NCI-H1436 treated with DMSO at 0.1 percent for 48 hours (cell line): ENCODE measurements at places on chromosomes 4 and X.

DNA sequence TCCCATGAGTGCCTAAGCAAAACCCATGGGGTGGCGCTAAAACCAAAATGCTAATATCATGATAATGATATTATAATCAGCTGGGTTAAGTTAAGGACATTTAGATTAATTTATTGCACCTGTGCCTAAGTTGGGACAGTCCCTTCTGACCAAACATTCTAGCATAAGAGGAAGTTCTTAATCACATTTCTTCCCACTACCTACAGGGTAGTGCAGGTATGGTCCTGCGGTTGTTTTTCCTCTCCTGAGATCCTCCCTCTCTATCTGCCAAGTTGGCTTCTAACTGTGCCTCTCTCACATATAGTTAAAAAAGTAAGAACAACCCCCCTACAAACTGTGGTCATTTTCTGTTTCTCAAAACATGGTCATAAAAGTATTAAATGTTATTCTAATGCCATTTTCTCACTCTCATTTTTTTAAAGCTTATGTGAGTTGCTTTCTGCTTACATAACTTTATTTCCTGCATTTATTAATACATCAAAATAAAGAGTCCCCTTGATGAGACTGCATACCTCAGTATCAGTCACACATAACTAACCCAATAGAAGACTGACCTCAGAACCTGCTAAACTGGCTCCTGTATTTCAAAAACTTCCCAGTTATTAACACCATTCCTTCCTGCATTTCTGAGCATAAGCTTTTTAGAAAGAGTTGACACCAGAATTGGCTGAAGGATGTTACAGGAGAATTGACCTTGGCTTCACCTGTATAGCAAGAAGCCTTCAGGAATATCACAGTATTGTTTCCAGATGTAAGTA is 1332.5 kb downstream of the FSTL5 start:
- no peak for DNase-seq

DNA sequence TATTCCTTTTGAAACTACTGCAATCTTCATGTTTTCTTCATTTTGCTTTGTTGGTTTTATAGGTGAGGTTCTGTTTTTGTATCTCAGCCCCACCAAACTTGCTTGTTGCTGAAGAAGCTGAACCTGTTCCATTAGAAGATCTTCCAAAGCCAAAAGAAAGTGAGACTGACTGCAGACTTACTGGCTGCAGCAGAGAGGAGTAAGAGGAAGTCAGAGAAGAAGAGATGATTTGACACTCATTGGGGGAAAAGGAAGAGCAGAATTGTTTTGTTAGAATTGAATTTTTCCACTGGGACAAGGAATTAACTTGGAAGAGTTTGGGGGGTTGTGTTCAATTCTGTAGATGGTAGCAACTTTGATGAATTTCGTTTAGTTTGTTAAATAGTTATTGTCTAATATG is 3.1 kb downstream of the TEX13D start:
- no peak for DNase-seq

DNA sequence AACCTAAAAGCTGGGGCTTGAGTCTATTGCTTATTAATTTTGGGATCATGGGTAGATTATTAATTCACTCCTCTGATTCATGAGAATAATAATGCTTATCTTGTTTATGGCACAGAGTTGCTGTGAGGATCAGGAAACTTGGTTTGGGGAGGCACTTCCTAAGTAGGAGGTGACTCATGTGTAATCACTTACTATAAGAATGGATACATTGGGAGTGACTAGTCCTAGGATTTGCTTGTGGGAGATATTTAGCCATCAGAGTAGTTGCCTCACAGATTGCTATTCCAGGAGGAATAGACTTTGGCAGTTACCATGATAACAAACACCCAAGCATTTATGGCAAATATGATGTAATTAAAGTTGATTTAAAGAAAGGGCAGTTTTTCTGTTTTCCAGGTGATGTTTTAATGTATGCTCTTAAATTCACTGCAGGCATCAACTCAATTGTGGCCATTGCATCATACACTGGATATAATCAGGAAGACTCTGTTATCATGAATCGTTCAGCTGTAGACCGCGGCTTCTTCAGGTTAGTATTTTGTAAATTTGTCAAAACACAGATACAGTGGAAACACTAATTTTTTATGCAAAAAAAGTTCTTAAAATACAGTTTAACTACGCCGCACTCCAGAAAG is 41.9 kb downstream of the POLR2B start:
- no peak for DNase-seq

DNA sequence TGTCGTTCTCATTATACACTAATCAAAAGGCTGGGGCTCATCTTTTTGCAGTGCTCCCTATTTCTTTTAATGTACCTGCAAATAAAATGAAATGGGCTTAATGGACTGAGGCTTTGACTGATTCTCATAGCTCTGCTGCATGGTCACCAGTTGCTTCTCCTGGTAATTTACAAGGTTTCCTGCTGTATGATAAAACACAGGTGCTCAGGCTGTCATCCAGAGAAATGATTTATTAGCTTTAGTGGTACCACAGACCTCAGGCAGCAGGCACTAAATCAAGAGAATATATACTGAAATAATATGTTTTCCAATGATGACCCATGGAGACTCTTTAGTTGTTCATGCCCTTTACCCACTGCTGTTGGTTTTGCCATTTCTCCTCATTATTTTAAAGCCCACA is 137.7 kb downstream of the C4orf33 start:
- DNase-seq: no peak

DNA sequence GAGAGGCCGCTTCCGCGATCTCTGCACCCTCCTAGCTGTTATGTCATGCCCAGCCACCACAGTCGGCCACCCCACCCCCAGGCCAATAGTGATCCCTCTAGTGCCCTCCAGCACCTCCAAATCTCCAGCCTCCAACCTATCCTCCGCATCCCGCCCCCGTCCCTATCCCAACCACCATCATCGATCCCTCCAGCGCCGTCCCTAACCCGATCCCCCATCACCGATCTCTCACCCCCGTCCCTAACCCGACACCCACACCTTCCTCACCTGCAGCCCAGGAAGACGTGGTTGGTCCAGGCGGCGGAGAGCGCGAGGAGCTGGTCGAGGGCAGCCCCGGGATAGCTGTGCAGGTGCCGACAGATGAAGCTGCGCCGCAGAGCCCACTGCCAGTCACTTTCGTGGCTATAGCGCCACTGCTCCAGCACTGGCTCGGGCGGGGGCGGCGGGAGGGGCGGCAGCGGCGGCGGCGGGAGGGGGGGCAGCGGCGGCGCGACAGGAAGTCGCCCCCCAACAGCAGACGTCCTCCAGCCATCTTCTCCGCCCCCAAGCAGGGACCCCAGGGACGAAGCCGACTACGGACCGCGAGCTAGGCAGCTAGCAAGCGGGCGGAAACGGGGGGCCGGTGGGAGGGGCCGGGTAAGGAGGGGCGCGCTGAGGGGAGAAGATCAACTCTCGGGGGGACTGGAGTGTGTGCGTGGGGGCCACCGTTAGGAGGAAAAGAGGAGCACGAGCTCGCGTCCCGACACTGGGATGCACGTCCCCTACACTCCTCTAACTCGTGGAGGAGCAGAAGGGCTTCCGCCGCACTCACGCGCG is 552 bp downstream of the NKRF start:
- no peak for DNase-seq

DNA sequence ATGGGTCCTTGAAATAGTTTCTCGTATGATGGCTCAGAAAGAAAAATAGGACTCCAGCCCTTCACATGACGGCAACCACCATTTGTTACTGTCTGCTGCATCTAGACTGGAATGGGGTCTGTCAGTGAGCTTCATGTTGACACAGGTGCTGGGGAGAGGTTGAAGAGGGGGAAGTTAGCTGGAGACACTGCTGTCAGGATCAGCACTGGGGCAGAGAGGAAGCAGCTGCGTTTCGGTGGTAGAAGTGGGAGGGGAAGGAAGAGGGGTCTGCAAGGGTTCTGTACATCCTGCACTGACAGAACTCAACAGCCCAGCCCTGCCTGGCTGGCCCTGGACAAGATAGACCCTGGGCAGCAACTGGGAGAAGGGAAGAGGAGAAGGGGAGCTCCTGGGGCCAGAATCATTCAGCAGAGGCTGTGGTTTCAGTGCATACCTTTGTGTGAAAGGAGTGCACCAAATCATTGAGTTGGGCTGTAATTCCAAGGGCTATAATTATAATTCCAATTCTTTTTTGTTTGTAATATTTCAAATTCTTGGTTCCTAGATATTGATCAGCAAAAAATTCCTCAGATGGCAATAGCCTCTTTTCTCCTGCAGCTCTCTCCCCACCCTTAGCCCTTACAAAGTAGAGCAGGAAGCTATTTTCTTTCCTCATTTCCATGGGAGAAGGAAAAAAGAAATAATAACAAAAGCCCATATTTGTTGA is 119.4 kb upstream of the C1GALT1C1 start:
- peak; percentile 43 for DNase-seq

GRCh38 chrX:148380650-148381561 is 119.5 kb upstream of the AFF2 start:
- no peak for DNase-seq

DNA sequence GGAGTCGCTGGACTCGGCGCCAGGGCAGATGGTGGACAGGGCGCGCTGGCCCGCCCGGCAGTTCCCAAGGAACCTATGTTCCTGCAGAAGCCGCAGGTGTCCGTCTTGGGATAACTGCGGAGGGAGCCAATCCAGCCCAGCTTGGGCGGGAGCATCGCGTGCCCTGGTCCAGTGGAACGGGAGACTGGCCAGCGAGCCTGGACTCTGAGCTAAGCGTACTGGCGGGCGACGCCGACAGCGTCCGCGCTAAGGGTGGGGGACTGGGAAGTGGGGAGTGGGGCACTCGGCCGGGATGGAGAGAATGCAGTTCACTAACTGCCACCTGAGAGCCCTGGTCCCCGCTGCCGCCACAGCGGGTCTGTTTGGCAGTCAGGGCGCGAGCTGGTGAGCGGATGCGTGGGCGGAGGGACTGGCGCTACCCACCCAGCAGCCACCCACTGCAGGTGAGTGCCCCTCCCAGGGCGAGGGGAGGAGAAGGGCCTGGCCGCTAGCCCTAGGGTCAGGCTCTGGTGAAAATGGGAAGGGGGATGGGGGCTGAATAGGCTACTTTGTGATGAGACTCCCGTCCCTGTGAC is 1.3 kb upstream of the MAMLD1 start:
- DNase-seq: no peak

GRCh38 chr4:94767446-94767845 is 9.7 kb downstream of the BMPR1B start:
- DNase-seq: no peak

GRCh38 chrX:28773807-28774206 is 186.6 kb downstream of the IL1RAPL1 start:
- DNase-seq: no peak

DNA sequence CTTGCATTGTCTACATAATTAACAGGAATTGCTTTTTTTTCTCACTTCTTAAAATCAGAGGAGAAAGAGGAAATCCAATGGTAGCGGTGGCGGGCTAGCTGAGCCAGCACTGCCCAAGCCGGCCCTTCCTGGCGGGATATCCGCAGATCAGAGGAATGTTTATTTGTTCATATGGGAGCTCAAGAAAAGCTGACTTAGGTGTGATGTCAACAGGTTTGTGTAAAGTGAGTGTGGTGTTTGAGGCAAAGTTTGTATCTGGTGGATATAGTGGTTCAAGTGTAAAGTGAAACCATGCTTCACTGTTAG is 466 bp upstream of the SLC39A8 start:
- DNase-seq: no peak

GRCh38 chrX:19331831-19332230 is 11.9 kb upstream of the PDHA1 start:
- no peak for DNase-seq

DNA sequence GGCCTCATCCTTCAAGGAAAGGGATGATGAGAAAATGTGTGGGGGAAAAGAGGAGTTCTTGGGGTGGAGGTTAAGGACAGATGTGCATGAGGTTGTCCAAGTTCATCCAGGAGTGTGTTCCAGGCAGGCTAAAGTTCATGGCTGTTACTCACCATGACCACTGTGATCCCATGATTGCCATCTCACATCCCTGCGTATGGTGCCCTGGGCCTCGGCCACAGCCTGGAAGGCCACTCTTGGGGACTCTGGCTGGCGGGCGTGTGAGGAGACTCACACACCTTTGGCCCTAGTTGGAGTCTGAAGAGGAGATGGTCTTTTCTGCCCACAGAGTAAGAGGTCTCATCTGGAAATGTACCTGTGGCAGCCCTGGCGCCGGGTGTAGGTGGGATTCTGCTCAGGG is 7.4 kb upstream of the LOC101059915 start:
- DNase-seq: no peak

- no peak for DNase-seq
Observed at GRCh38 chrX:55709735-55710134, 7.8 kb upstream of the RRAGB start.

DNA sequence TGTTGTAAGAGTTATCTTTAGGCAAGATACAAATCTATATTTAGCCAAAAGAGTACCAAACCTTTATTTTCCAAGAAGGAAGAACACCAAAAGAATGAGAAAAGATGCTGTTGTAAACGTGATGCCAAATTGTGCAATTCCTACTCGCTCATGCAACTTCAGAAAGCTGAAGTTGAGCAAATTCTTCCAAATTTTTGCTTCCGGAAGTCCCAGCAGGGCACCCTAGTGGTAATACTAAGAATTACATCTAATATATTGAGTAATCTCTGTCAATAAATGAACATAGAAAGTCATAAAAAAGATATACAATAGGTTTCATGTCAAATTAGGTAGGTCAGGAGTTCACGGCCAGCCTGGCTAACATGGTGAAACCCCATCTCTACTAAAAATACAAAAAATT is 36.0 kb upstream of the SMARCAD1 start:
- no peak for DNase-seq

DNA sequence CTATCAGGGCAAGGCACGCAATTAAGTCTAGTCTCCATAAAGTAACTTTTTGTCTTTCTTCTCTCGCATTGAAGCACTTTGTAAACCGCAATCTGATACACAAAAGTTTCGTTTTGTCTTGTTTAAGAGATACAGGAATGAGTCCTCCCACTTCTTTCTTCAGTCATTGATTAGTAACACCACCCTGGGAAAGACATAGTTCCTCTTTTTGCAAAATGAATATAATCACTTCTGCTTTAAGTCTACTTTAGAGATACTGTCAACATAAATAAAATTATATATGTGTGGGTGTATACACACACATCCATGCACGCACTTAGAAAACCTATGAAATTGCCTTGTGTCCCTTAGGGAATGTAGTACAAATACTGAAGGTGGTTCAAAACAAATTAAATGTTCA is 11.7 kb downstream of the COQ2 start:
- DNase-seq: no peak

GRCh38 chr4:128366212-128366611 is 78.6 kb upstream of the PGRMC2 start:
- DNase-seq: no peak

DNA sequence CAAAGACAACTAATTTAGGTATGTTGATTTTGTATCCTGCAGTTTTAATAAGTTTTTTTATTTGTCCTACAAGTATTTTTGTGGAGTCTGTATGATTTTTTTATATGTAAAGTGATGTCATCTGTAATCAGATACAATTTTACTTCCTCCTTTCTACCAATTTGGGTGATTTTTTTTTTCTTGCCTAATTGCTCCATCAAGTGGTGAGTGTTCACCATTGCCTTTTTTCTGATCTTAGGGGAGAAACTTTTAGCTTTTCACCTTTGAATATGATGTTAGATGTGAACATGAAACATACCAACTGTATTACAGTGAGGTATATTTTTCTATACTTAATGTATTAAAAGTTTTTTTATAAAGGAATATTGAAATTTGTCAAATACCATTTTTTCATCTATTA is 362.3 kb downstream of the PABPC4L start:
- no peak for DNase-seq
